Tongue (tissue), 3 donors: ENCODE measurements at places on chromosomes 4 and X. TPM values are rescaled to one million over a fixed set of nuclear protein-coding genes. Genes with fewer than 3 reads are reported as not detected.

GRCh38 chr4:42464550-42465094, 67.3 kb downstream of the SHISA3 start:
- no peak for DNase-seq

GRCh38 chrX:15465896-15466651, 27.1 kb downstream of the PIR start:
- DNase-seq = peak; percentile 29

DNA sequence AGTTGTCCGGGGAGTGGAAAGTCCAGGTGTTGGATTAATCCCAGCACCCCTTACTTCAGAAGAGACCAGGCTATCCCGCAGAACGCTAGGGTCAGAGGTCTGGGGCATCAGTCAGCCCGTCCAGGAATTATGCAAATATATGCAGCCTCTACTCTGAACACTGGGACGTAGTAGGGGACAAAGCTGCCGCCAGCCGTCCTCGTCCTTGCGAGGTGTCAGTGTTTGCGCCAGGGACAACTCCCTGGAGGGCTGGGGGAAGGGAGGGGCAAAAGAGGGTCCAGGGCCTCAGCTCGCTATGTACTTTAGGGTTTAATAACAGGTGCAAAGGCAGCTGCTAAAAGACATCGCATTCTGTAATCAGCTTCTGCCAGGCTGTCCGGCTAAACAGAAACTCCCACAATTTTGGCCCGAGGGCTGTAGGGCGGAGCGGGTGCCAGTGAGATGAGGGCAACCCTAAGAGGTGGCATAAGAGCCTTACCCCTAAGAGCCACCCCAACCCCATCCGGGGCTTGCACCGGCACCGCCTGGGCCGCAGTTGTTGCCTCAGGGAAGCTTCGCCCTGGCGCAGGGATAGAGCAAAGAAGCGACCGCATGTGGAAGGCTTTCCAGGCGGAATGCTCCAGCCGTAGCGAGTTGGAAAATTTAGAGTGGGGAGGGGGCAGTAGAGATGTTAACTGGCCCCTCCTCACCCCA, 8.4 kb downstream of the HAND2 start:
- DNase-seq = peak; percentile 76

NDST3 gene
- not detected for total RNA-seq

CENPVL2 gene
- total RNA-seq = not detected

GRCh38 chrX:10841579-10841978, 221.2 kb upstream of the MID1 start:
- peak; percentile 33 for DNase-seq

DNA sequence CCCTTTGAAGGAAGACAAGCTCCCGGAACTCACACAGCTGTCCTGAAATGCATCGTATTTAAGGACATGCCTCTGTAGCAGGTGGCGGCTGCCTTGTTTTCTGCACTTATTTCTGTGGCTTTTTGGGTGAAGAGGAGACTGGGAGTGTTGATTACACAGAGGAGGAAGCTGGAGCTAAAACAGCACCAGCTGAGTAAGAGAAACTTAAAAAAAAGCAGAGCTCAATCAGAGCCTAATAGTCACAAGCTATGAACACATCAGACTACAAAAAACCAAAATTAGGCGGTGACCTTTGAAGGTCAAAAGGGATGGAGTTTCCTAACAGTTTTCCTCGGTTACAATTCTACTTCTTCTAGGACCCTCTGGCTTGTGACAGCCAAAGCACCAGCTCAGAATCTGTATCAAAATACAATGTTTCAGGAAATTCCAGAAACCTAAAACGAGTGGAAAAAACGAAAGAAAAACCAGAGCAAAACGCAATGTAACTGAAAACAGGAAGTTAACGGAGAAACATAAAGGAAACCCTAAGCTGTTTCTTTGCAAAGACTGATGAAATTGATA, 13.5 kb downstream of the PRKX start:
- peak; percentile 54 for DNase-seq

DNA sequence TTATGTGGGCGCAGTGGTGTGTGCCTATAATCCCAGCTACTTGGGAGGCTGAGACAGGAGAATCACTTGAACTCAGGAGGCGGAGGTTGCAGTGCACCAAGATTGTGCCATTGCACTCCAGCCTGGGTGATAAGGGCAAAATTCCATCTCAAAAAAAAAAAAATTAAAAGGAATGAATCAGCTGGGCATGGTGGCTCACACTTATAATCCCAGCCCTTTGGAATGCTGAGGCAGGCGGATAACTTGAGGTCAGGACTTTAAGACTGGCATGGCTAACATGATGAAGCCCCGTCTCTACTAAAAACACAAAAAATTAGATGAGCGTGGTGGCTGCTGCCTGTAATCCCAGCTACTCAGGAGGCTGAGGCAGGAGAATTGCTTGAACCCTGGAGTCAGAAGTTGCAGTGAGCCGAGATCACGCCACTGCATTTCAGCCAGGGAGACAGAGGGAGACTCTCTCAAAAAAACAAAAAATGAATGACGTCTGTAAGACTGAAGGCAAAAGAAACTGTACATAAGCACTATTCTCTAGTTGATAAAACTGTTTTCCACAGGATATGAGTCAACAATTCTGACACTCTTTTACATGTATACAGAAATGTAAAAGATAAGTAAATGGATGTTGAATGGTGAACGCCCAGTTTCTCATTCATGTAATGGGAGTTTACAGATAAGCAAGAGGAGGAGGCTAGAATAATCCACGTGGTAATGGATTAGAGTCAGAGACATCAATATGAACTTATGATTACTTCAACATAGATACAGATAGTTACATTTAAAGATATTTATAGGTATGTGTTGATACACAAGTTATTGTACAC, 22.2 kb downstream of the CENPC start:
- no peak for DNase-seq

TBL1X gene
- 27.7 TPM for total RNA-seq

TGIF2LX gene
- not detected for total RNA-seq

TRIM60 gene
- total RNA-seq = not detected

- no peak for DNase-seq
Observed at GRCh38 chrX:21873063-21873775, 17.4 kb downstream of the YY2 start.

GPR50 gene
- not detected for total RNA-seq

MTMR8 gene
- total RNA-seq = 3.5 TPM
